Putamen (tissue), 1 donor: ENCODE measurements at places on chromosomes 2 and 18.

DNA sequence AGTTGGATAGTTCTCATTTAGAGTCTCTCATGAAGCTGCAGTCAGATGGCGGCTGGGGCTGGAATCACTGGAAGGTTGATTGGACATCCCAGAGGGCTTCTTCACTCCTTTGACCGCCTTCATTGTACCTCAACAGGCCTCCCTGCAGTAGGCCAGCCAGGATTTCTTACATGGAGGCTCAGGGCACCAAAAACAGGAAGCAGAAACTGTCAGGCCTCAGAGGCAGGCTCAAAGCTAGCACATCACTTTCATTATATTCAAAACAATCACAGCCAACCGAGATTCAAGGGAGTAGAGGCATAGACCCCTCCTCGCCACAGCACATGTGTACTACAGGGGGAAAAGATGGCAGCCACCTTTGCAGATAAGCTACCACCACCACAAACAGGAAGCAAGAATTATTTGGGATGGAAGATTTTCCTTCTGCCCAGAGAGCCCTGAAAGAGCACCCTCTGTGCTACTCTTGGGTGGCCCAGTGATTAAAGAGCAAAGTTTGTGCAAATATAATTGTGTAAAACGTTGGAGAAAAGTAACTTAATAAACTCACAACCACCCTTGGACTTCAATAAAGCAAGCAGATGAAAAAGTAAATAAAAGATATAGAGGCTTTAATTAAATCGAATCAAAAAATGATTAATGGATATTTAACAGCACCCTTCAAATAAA, 155.3 kb downstream of the GFPT1 start:
- DNase-seq: no peak

- DNase-seq: no peak
Measured at GRCh38 chr18:78073275-78073674, 823.6 kb downstream of the GALR1 start.

DNA sequence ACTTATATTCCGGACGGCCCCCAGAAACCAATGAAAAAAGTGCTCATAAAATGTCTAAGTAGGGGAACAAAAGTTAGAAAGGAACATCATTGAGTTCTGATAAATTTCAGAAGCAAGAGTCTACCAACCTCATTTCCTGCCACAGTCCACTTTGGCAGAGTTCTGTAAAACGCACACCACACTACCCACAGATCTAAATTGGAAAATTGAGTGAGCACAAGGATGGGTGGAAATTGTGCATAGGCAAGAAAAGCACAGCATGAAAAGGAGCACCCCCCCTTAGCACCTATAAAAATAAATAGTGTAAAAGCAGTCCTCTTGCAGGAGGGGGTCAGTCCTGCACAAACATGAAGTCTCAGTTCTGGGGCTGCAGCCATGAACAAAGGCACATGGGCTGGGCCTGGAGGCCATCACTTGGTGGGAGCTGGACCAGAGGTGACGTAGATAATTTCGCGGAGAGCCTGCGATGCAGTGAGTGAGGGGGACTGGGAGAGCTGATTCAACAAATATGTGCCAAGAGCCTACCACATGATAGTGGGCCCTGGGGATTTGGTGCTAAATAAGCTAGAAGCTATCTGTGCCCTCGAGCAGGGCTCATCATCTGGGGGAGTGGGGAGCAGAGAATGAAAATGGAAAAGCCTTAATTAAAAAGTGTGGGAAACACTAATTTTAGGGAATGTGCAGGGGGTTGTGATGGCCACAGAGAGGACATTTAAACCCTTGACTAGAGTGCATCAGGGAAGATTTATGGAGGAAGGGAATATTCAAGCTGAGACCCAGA, 48.9 kb upstream of the SPP2 start:
- no peak for DNase-seq

GRCh38 chr2:6863792-6864191, 1.9 kb downstream of the CMPK2 start:
- no peak for DNase-seq

DNA sequence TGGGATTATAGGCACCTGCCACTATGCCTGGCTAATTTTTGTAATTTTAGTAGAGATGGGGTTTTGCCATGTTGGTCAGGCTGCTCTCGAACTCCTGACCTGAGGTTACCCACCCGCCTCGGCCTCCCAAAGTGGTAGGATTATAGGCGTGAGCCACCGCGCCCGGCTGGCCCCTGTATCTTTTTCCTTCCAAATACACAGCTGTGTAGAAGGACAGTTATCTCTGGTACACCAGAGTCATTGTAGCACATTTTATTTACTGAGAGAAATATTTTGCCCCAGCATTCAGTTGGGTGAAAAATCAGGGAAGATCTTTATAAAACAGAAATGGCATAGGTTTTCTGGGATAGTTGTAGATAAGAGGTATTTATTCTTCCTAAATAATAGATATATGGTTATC, 23.5 kb upstream of the POLR1B start:
- no peak for DNase-seq

- no peak for DNase-seq
Measured at GRCh38 chr18:47035156-47035671, at the start of gene ELOA2. Gene ELOA2 (minus strand): TSS chr18:47035621. CDS start chr18:47035264, 357 bp downstream.

- no peak for DNase-seq
Measured at GRCh38 chr2:95278051-95278471, 3.8 kb downstream of the PROM2 start.

DNA sequence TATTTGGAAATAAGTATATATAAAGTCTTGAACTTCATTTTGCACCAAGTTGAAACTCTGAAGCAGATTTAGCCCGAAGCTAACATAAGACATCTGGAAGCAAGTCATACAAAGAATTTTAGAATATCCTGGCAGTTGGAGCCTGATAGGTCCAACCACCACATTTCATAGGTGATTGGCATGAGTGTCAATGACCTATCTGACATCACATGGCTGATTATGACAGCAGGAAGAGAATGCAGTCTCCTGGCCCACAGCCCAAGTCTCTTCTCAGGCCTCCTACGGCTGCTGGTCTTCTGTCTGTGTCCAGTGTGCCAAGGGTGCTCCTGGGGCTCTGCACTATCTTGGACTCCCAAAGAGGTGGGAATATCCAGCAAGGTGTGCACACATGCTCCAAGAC, 325.7 kb upstream of the ACVR2A start:
- no peak for DNase-seq

GRCh38 chr2:107688135-107688534, 138.6 kb upstream of the RGPD4 start:
- DNase-seq: no peak

DNA sequence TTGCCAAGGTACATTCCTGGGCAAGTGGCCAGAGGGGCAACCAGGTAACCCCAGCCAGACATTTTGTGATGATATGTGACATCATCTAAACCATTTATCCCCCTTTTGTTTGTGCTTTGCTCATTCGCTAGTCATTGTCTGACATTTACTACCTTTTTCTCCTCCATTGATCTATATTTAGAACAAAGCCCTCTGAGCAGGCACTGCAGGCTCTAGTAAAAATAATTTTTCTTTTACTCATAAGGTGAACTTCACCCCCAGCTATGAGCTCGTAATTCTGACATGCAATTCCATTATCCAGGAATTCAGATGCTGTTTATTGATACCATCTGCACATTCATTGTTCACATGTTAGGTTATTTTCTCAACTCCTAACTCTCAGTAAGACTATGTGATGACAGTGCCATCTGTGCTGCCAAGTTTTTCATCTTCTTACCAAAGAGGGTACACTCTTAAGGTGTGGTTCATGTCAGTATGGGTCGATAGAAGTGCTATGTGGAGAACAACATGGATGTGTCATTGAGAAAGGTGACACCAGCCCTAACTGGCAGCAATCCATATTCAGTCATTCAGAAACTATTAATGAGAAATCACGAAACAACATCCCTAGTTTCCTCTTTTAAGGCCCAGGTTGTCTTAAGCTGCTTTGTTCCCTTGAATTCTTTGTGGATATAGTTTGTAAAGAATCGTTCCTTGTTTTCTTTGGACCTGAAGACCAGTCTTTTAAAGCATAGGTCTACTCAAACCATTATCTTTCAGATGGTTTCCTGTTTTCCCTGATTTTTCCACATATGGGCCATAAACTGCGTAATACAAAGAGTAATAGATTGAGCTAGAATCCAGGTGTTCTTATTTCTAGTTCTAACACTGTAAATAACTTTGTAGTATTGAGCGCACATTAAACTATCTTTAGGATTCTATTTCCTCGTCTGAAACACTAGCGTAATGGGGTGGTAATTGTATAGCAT, 978.1 kb upstream of the CDH2 start:
- DNase-seq: no peak

DNA sequence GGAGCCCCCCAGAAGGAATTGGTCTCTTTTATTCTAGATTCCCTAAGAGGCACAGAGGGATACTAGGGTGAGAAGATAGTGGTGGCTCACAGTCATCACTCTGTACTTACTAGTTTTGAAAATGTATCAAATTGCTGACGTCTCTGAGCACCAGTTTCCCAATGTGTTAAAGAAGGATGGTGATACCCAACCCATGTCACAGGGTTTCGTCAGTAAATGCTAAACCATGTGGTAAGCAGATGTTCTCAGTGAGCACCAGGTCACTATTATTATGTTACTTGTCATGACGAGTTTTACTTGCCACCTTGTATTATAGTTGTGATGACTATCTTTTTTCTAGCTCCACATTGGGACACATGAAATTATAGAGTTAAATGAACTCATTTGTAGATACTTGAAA, 54.7 kb downstream of the NEDD4L start:
- no peak for DNase-seq
